ENCODE measurements at places on chromosomes 4 and X.

GRCh38 chrX:24186483-24186882 lies 37.0 kb downstream of the ZFX start:
- DNase-seq, result no peak

DNA sequence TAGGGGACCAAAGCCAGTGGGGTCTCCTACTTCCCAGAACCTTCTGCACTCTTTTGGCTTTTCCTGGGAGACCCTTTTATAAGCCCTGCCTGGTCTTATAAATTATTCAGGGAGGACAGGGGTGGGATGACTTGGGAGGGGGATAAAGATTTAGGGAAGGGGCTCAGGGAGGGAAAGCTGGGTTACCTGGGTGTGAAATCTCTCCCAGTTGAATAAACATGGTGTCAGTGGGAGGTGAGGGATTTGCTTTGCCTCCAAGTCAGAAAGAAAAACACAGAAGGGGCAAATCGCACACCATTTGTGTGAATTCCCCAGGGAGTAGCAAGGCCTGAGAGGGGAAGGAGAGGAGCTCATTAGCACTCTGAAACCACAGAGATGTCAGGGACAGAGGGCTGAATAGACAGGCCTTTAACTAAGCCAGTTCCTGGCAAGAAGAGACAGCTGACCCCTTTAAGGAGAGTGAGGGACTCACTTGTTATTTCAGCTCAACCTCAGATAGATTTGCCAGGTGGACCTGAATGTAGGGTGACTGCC lies at the start of gene RIPPLY1:
RIPPLY1 (minus strand) TSS at position 51 of the 534 bp plus-strand sequence. CDS start 54 bp downstream, outside the sequence.
- DNase-seq, result no peak

DNA sequence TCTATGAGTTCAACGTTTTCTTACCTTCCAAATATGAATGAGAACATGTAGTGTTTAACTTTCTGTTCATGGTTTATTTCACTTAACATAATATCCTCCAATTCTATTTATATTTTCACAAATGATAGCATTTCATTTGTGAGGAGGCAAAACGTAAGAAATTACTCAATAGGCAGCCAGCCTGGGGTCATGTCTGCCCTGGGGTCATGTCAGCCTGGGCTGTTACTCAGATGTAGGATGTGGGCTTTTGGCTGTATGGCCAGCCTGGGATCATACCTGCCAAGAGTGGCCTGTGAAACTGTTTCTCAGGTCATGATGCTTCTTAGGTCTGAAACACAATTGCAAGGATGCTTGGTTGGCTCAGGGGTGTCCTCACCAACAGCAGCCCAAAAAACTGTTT lies 187.0 kb downstream of the FBXO8 start:
- no peak for DNase-seq

DNA sequence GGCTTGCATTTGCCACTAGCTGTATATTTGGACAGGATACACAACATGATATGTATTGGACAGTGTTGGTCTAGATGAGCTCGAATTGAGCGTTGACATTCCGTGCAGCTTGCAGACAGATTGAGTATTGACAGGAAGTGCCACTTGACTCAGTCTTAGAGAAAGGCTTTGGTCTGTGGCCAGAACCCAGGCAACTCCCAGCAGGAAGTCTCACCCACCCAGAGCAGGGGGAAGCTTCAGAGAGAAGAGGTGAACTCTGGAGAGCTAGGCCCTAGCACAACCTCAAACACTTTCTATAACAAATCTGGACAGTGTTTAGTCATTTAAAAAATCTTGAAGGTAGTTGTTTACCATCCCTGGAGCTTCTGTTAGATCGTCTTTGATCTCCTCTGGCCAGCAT lies 280.5 kb downstream of the FBXW7 start:
- DNase-seq, result peak; percentile 44

GRCh38 chr4:174119051-174119450 lies 164.4 kb downstream of the FBXO8 start:
- DNase-seq, result peak; percentile 64

GRCh38 chrX:17590892-17591740 lies 146.2 kb upstream of the SCML1 start:
- DNase-seq, result peak; percentile 78

DNA sequence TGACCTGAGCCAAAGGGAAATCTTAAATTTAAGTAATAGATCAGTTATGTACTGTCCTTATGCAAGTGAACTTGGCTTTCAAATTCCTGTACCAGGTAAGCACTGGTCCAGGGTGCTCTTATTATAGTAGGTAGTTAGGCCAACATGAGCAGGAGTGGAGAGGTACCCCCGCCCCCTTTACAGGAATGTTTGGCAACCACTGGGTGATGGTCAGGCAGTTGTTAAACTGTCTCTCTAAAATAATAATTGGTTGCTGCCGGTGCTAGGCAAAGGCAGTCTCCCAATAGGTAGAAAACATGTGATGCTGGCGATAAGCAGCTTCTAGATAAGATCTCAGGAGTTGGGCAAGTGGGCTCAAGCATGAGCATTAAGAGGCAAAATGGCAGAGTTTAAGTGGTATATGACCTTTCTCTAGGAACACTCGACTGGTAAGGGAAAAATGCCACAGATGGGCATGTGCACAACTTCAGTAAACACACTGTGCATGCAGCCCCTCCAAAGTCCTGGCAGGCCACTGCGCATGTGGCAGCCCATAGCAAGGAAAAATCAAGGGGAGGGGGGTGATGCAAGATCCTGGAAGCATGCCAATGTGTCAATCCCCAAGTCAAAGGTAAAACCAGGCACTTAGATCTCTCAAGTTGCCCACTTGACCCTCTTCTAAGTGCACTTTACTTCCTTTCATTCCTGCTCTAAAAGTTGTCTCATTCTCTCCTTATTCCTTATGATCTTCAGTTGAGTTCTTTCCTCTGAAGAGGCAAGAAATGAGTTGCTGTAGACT lies 1239.7 kb downstream of the C4orf33 start:
- no peak for DNase-seq

DNA sequence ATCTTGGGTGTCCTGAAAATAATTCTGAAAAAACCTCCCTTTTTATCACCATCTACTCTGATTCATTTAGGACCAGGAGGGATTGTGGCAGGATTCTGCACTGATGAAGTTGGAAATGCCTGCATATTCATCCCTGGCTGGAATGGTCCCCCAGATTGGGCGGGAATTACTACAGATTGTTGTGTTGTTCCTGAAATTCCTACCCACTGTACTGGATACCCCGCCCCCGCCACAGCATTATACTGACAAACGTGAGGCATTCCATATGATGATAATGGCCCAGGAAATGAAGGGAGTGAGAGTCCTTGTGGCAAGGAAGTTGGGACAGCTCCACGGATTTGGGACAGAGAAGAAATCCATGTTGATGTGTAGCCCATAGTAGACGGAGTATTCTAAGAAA lies 15.2 kb upstream of the FAM120C start:
- DNase-seq, result no peak

- DNase-seq, result no peak
These were observed 497 bp downstream of the HPGD start for GRCh38 chr4:174521800-174522182.

GRCh38 chr4:184587701-184588100 lies 61.5 kb downstream of the CASP3 start:
- DNase-seq, result no peak

- no peak for DNase-seq
These were observed 194.4 kb upstream of the CPEB2 start for GRCh38 chr4:14807856-14808255.

DNA sequence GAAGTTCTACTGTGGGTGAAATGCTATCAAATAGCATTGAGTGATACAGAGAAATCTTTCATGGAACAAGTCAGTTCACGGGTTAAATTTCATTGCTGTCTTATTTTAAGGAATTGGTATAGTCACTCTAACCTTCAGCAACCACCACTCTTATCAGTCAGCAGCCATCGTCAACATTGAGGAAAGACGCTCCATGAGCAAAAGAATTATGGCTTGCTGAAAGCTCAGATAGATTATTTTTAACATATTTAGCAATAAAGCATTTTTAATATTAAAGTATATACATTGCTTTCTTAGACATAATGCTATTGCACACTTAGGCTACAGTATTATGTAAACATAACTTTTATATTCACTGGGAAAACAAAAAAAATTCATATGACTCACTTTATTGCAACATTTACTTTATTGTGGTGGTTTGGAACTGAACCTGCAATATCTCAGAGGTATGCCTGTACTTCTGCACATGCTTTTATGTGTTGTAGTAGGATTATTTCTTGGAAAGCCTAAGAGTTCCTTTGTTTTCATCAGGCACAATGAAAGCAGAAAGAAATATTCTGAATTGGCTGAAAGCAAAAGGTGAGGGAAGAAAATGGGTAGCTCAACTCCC lies 586.7 kb downstream of the GBA3 start:
- no peak for DNase-seq

- DNase-seq, result no peak
These were observed 34.5 kb upstream of the SCRG1 start for GRCh38 chr4:173433447-173433846.

DNA sequence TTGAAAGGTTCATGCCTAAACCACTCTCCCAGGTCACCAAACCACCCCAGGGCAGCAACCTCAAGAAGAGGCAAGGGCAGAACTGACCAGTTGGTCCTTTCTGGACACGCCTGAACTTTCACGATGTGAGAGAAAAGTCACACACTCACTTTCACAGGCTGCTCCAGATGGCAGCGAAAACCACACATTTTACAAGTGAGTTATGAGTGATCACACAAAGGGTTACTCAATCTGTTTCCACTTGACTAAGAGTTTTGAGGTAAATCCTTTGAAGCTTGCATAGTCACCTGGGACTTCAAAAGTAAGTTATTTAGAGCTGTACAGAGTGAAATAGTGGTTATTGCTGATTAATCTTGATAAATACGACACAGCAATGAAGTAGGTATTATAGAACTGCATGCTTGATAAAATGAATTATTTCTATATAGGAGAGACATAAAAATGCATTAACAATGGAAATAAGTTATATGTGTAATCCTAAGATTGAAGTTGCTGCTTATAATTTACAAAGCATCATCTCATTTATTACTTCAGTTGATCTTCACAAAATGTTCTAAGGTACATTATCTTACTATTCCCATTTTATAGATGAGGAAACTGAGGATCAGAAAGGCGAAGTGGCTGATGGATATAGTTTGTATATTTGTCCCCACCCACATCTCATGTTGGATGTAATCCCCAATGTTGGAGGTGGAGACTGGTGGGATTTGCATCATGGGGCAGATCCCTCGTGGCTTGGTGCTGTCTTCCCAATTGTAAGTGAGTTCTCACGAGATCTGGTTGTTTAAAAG lies 103.0 kb upstream of the KLF3 start:
- no peak for DNase-seq

GRCh38 chr4:152784490-152785350 lies 5.0 kb downstream of the ARFIP1 start:
- peak; percentile 54 for DNase-seq

- DNase-seq, result peak; percentile 36
These were observed 62.0 kb downstream of the MBNL3 start for GRCh38 chrX:132426695-132427281.

GRCh38 chrX:96889726-96890125 lies 6.0 kb downstream of the RPA4 start:
- peak; percentile 36 for DNase-seq

- DNase-seq, result no peak
These were observed 21.7 kb upstream of the CXCR3 start for GRCh38 chrX:71640002-71640401.

- DNase-seq, result no peak
These were observed 423.1 kb upstream of the INTU start for GRCh38 chr4:127209580-127210095.

DNA sequence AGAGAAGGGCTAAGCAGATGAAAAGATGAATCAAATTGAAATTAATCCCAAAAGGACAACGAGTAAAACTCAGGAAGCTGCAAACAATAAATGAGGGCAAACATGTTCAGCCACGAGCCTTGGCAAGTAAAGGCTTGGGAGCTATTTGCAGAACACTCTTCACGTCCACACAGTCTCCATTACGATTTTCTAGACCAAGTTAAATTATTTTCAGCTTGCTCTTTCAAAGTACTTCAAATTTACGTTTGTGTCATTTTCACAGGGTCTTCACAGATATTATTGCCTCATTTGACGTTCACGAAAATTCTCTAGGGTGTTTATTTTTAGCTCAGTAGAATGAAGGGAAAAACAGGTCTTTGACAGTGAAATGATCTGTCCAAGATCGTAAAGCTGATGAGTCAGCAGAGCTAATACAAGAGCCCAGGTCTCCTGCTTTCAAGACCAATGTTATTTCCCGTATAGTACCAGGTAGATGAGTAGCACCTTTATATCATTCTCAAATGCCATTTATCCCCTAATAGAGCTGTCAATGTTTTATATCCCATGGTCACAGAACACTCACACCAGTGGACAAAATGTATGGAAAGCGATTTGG lies 20.9 kb downstream of the KLB start:
- peak; percentile 15 for DNase-seq

GRCh38 chr4:15106399-15106798 lies 104.1 kb downstream of the CPEB2 start:
- DNase-seq, result no peak

DNA sequence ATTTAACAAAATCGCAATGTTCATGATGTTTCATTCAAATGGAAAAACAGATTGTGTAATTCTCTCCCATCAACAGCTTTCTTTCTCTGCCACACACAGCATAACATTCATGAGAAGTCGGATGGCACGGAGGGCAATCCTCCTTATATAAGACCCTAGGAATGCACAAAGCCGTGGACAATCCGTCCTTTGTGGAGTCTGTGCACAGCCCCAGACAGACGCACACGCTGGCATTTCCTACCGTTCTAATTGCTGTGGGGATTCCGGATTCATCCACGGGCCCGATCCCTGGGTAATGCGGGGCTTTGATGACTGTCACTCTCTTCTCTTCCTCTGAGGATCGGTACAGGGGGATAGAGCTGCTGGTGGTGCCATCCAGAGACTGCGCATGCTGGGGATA lies 121.9 kb upstream of the PDLIM3 start:
- DNase-seq, result no peak

- no peak for DNase-seq
These were observed 59.2 kb upstream of the TMEM164 start for GRCh38 chrX:109943740-109944092.

DNA sequence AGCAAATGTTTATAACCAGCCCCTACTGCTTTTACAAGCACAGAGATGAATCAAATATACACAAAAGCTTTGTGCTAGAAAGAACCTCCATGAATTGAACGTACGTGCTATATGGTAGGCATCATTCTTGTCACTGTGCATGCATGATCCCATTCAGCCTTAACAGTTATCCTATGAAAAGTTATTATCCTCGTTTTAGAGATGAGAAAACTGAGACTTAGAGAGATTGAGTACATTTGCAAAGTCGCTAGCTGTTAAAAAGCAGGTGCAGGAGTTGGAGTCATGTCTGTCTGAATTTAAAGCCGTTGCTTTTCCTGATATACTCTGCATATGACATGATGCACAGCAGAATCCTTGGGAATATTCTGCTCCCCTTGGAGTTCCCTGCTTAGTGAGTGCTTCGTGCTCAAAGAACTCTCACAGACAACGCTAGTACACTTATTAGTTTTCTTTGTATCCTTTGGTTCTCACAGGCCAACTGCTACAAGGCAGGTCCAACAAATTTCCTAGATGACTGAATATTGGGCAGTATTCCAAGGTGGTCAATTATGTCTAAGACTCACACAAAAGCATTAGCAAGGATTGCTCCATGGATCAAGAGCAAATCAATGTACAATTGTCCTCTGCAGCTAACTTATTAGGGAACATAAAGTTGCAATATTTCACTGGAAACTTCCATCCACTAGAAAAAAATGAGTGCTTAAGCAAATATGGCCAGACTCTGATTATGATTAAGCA lies 42.8 kb upstream of the TRIM2 start:
- DNase-seq, result peak; percentile 39

GRCh38 chrX:78643874-78644273 lies 15.3 kb downstream of the RTL3 start:
- DNase-seq, result no peak

- peak; percentile 70 for DNase-seq
These were observed 12.2 kb upstream of the TMEM128 start for GRCh38 chr4:4260185-4260751.

GRCh38 chr4:109251396-109251795 lies 51.1 kb downstream of the COL25A1 start:
- DNase-seq, result no peak

Measured in EH (cell line).